ENCODE measurements at places on chromosomes 6 and 20.

GRCh38 chr6:104632588-104632987 lies 227.1 kb downstream of the HACE1 start:
- DNase-seq: no peak

DNA sequence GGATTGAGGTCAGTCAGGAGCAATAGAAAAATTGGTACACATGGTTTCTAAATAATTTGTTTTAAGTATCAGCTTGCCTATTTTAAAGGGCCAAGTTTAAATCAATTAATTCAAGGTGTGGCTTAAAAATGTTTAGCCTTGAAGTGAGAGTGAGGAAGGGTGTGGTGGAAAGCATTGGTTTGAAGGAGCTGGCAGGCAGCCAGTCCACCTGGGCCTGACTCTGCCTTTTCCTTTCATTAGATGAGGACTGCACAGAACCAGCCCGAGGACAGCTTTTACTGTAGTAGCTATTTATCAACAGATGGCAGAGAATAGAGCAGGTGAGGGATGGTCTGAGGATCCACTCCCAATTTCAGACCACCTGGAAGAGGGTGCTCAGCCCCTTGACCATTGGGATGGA lies 42.4 kb downstream of the DHX35 start:
- no peak for DNase-seq

DNA sequence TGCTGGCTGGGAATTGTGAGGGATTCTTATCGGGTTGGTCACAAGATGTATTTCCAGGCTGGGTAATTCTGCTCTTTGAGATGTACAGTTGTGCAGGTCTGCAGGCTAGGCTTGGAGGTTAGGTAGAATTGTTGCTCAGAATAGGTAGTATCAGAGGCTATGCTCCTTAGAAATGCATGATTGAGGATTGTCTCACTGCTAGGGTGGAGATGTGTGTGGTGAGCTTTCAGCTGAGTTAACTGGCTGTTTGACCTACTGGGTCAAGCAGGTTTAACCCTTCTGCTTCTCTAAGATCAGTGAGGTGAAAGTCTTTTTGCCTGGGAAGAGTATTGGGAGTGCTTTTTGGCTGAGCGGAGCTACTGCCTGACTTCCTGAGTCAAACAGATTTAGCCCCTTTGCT lies 701.1 kb downstream of the UTRN start:
- no peak for DNase-seq

DNA sequence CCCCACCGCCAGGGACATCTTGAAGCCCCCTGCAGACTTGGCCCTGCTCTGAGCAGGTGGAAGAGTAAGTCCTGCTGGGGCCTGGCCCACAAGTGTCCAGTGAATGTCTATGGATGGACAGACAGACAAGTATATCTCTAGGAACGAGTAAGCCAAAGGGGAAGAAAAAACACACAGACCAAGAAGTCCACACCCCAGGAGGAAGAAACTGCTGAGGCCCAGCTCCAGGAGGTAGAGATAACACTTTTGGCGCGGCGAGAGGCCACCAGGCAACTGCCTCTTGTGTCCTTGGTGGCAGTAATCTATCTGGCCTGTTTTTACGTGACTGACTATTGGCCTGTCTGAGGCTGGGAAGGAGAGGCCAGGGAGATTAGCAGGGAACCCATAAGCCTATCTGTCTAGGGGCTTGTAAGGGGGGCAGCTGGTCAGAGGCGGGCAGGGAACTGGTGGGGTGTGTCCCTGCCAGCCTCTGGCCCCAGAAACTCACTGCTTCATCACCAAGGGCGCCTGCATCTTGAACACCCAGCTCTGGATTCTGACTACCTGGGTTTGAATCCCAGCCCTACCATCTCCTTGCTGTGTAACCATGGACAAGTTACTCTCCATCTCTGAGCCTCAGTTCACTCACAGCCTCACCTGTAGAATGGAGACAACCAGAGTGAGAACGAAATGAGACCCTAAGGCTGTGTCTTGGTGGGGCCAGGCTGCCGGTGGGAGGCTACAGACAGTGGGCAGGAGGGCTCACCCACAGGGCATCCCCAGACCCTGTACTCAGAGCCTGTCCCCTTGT lies 31.3 kb downstream of the C20orf203 start:
- no peak for DNase-seq

- peak; percentile 86 for DNase-seq
These were observed 127.5 kb upstream of the COL21A1 start for GRCh38 chr6:56374841-56375369.

DNA sequence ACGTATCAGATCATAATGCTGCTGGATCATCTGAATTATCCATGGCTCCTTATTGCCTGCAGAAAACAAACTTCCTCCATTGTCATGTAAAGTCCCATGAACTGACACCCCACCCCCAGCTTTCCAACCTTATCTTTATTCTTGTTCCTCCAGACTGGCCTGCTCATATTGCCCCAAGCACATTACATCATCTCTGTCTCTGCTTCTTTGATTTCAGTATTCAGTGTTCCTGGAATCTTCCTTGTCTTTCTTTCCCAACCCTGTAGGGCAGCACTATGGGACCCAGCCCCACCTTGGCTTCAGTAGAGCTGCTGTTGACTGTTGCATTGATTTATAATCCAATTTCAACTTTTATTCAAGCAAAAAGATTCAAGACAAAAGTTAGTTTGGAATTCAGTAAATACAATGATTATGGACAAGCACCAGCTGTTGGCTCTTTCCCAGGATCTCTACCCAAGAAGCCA lies 187.5 kb upstream of the ECI2 start:
- DNase-seq: peak; percentile 35

GRCh38 chr6:142725024-142725770 lies 219.8 kb downstream of the HIVEP2 start:
- DNase-seq: no peak

DNA sequence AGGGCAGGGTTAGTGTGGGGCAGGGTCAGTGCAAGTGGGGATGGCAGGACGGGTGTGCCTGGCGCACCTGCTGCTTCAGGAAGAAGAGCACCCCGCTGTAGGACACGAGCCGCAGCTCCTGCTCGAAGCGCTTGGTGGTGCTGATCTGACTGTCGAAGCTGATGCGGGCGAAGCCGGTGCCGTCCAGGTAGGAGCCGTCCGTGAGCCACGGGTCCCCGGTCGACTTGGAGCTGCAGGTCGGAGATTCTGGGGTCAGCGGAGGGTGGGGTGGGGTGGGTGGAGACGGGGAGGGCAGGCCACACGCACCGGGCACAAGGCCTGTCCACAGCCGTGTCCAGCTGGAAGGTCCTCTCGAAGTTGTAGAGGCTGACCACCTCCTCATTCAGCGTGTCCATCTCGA lies 10.2 kb downstream of the ADRM1 start:
- DNase-seq: no peak

GRCh38 chr6:143955971-143956370 lies 52.1 kb downstream of the PLAGL1 start:
- no peak for DNase-seq

DNA sequence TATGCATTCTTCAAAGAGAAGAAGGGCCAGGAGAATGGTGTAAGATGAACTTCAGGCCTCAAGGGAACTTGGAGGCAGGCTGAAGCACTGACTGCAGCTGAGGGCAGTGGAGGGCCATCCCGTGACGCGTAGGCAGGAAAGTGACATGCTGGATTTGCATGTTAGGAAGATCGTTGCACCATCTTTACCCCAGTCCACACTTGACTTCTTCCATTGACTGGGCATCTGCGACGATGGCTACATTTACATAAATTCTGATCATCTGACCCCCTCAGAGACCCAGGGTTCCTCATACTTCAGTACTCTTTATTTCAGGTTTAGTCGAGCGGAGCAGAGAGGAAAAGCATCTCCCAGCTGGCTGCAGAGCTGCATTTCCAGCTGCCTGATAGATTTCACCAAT lies 180.2 kb downstream of the PTPRT start:
- no peak for DNase-seq

DNA sequence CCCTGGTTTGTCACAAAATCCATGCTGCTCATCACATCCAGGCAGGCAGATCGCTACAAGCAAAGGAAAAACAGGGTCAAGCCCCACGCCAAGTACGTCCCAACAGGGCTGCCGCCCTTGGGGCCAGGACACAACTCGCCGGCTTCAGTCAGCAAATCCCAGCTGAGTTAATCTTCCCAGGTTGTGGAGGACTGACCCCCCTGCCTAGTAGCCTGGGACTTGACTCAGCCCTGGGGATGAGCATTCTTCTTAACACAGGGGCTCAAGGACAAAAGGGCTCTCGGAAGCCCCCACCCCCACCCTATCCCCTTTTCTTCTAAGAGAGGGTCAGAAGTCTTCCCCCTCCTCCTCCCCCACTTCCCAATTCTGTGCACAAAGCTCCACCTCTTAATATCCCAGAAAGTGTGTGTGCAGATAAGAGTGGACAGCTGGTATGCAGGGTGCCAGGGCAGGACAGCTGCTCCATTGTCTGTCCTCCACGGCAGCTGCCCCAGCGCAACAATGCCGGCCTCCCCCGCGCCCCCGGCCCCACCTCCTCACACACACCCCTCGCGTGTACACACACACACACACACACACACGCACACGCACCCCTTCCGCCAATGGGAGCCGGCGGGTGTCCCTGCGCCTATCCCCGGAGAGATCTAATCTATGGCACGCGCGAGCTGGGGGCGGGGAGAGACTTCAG lies 4.5 kb downstream of the DLL1 start:
- DNase-seq: no peak

DNA sequence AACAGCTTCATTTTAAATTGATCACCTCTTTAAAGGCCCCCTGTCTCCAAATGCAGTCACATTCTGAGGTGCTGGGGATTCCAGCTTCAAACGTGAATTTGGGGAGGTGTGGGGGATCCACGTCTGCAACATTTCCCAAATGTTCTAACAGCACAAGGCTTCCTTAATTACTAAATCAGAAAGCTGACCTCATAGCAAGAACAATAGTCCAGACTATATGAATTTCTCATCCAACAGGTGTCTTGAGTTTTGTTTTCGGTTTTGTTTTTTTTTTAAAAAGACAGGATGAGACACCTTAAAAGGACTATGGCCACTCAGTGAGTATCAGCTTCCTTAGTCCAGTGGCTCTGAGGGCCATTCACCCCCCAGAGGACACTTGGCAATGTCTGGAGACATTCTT lies 11.5 kb downstream of the ATP9A start:
- no peak for DNase-seq

- no peak for DNase-seq
These were observed 46.4 kb downstream of the VGLL2 start for GRCh38 chr6:117311726-117312125.

DNA sequence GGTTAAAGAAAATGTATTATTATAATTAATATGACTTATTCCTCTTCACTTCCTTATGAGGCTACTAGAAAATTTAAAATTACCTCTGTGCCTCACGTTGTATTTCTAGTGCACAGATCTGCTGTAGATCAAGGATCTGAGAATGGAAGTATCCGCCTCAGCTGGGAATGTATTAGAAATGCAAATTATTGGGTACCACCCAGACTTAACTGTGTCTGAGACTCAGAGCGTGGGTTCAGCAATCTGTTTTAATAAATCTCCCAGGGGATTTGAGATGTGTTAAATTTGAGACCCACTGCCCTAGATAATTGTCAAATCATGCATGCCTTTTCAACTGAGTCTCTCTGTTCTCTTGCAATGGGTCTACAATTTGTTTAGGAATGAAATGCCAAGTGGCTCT lies 658.0 kb upstream of the NOX3 start:
- DNase-seq: no peak

GRCh38 chr20:44054849-44055248 lies 132.1 kb downstream of the JPH2 start:
- DNase-seq: no peak

- DNase-seq: no peak
These were observed 20.9 kb upstream of the SLC17A1 start for GRCh38 chr6:25852756-25853155.

- no peak for DNase-seq
These were observed 44.9 kb upstream of the SCML4 start for GRCh38 chr6:107868867-107869611.

DNA sequence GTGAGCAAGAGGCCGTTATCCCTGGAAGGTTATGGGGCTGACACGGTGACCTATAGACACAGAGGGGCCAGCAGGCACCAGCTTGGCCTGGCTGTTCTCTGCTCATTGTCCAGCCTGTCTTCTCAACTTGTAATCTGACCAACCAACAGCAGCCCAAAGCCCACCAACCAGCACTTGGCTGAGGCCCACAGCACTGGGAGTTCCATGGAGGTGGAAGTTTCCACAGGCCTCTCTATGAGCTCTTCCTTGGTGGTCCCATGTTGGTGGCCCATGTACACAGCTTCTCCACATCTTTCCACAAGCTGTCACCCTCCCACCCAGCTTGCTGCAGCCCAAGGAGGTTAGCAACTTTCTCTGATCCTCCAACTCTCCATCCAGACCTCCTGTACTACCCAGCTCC lies 56.2 kb upstream of the KLHL31 start:
- DNase-seq: no peak

DNA sequence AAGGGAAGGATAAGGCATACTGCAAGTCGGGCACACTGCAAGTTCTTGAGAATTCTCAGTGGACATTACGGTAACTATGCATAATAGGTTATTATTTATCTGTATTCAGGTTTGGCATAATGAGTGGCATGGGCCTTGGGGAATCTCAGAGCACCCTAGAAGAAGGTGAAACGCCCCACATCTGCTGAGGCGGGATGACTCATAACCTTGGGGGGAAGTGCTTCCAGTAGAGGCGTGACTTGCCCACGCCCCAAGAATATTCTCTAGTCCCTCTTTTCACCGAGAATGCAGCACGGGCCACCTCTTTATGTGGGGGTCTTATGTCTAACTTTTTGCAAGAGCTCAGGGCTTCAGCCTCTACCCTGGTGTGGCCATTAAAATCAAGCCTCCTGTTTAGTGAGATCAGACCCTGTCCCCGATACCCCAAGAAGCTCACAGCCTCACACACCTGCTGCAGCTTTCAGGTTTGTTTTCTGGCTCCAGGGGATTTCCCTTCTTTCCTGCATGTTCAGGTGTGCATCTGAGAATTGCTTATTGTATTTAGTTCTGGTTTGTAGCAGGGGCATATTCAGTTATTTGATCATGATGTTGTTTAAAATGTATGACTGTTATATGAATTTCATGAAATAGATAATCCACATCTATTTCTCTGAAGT lies 19.1 kb downstream of the ZFP64 start:
- no peak for DNase-seq

- no peak for DNase-seq
These were observed 31.2 kb downstream of the SPDEF start for GRCh38 chr6:34524971-34525370.

DNA sequence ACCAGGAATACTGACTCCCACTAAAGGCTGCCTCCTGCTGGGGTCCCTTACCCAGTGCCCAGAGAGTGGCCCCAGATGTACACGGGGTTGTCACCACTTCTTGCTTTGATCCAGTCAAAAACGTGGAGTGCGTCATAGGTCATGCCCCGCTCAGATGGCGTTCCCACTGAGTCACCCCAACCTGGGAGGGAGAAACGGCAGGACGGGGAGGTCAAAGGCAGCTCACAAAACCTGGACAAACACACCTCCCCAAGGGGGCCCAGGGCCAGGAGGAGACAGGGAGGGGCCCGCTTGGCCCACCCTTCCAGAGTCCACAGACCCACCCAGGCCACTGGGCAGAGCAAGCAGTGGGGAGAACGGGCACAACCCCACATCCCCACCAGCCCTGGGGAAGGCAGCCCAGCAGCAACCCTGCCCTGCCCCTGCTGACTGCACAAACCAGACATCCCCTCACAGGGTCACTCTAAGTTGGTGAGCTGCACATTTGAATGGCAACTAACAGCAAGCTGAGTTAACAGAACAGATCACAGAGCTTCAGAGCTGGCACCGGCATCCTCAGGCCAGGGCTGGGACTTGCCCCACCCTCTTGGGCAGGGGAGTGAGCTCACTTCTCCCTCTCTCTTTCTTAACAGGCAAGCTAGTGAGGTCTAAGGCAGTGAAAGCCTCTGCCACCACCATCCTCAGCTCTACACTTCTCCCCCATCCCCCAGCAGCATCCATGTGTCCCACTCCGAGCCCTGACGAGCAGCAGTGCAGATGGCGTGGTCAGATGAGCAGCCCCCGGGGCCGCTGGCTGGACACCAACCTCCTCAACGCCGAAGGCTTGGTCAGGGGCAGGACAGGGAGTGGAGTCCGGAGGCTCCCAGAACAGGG lies 61.7 kb downstream of the PYGB start:
- peak; percentile 94 for DNase-seq

All from GM23248 (cell line).